ENCODE measurements at places on chromosomes 3 and 15.

DNA sequence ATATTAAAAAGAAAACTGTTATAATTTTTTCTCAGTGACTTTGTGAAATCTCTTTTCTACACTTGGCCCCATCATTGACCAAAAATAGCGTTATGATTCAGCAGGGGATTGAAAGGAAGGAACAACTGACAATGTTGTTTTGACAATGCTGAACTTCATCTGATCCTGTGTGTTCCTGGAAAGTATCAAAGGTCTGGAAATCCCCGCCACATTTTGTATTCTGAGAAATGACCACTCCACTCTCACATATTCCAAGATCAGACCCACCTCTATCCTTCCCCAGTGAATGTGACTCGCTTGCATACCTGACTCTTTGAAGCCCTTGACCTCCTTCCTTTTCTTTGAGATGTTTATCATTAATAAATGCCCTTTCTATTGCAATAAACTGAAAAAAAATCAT, 9.7 kb upstream of the RIOX2 start:
- no peak for DNase-seq
- peak overlapping the region; percentile 2 for H3K4me3 ChIP-seq
- peak overlapping the region; percentile 70 for H3K27ac ChIP-seq

- no peak for DNase-seq
- peaks cover 12% of the 10 kb centered on the region for H3K4me1 ChIP-seq
- H3K27ac ChIP-seq: peak overlapping the region; percentile 46
- H3K4me3 ChIP-seq: no peak overlapping the region
Measured at GRCh38 chr3:13045904-13046568, 27.2 kb downstream of the IQSEC1 start.

DNA sequence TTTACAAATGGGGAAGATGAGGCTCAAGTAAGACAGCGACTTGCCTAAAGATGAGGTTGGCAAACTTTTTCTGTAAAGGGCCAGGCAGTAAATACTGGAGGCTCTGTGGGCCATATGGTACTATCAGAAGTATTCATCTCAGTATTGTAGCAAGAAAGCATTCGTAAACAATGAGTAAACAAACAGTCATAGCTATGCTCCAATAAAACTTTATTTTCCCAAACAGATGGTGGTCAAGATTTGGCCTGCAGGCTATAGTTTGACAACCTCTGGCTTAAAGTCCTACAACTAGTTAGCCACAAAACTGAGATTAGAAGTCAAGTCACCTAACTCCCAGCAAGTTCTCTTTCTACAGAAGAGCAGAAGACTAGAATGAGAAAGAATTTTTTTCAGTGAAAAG, 177.0 kb upstream of the NECTIN3 start:
- H3K4me1 ChIP-seq: no peaks in the 10 kb centered on the region
- H3K36me3 ChIP-seq: no peaks in the 10 kb centered on the region
- no peak overlapping the region for H3K4me3 ChIP-seq
- DNase-seq: no peak
- peaks cover 4% of the 10 kb centered on the region for H3K27me3 ChIP-seq

DNA sequence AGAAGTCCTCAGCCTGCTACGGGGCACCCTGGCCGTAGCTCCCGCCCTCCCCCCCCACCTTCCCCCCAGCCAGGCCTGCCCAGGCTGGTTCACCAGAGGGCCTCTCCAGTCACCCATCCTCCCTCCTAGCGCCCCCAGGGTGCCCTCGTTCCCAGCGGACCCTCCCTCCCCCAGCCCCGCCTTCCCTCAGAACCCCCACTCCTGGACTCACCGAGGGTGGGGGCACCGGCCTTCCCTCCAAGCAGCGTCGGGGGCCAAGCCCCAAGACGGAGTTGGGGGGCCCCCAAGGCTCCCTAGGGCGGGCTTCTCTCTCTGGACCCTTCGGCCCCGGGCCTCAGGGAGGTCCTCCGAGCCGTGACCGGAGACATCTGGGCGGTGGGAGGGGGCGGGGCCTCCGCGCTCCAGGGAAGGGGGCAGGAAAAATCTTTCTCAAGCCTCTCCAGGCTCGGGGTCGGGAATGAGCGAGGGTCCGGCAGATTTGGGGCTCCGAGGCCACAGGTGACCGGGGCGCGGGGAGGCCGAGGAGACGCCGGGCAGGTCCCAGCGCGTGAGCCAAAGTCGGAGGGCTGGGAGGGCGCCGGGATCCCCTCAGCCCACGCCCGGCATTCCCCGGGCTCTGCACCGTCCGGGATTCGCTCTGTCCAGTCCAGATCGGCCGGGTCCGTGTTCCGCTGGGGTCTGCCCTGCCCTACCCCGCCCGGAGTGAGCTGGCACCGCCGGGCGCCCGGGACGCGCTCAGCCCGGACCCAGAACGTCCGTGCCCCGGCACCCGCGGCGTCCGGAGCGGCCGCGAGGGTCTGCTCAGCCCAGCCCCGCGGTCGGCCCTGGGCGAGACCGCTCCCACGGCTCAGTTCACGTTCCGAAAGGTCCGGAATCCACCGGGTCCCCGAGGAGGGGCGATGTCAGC, 999 bp downstream of the INSYN1 start:
- H3K4me3 ChIP-seq: no peak overlapping the region
- H3K36me3 ChIP-seq: no peaks in the 10 kb centered on the region
- DNase-seq: no peak
- no peak overlapping the region for H3K27ac ChIP-seq

GRCh38 chr3:93988283-93988682, 8.3 kb downstream of the ARL13B start:
- no peak overlapping the region for H3K4me3 ChIP-seq
- no peaks in the 10 kb centered on the region for H3K36me3 ChIP-seq
- DNase-seq: no peak
- H3K4me1 ChIP-seq: no peaks in the 10 kb centered on the region
- H3K27ac ChIP-seq: no peak overlapping the region
- no peaks in the 10 kb centered on the region for H3K27me3 ChIP-seq

DNA sequence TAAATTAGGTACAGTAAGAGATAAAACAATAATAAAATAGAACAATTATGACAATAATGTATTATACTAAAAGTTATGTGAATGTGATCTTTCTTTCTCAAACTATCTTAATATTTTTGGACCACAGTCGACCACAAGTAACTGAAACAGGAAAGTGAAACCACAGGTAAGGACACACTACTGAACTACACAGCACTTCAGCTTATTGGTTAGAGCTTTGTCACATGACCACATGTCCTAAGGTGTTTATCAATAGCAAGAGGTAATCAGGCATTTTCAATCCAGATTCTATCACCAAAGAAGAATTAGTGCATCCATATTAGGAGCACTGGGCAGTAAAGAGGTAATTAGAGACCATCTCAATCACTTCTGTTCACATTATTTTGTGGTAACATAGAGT, 392.8 kb downstream of the RSL24D1 start:
- H3K27me3 ChIP-seq: no peaks in the 10 kb centered on the region
- H3K4me3 ChIP-seq: no peak overlapping the region
- DNase-seq: no peak
- H3K36me3 ChIP-seq: no peaks in the 10 kb centered on the region

GRCh38 chr3:115862099-115862498, 238.8 kb downstream of the GAP43 start:
- no peak overlapping the region for H3K27ac ChIP-seq
- H3K36me3 ChIP-seq: no peaks in the 10 kb centered on the region
- DNase-seq: no peak
- H3K27me3 ChIP-seq: peaks cover 63% of the 10 kb centered on the region
- no peak overlapping the region for H3K4me3 ChIP-seq
- no peaks in the 10 kb centered on the region for H3K4me1 ChIP-seq

GRCh38 chr15:66673410-66674322, 28.4 kb upstream of the SMAD6 start:
- no peak overlapping the region for H3K4me3 ChIP-seq
- H3K27me3 ChIP-seq: no peaks in the 10 kb centered on the region
- no peak overlapping the region for H3K27ac ChIP-seq
- no peaks in the 10 kb centered on the region for H3K36me3 ChIP-seq
- peaks cover 9% of the 10 kb centered on the region for H3K4me1 ChIP-seq
- no peak for DNase-seq

- no peaks in the 10 kb centered on the region for H3K4me1 ChIP-seq
- no peak overlapping the region for H3K27ac ChIP-seq
- H3K36me3 ChIP-seq: no peaks in the 10 kb centered on the region
- no peaks in the 10 kb centered on the region for H3K27me3 ChIP-seq
- no peak for DNase-seq
Measured at GRCh38 chr3:180062771-180063170, 26.0 kb upstream of the PEX5L start.

DNA sequence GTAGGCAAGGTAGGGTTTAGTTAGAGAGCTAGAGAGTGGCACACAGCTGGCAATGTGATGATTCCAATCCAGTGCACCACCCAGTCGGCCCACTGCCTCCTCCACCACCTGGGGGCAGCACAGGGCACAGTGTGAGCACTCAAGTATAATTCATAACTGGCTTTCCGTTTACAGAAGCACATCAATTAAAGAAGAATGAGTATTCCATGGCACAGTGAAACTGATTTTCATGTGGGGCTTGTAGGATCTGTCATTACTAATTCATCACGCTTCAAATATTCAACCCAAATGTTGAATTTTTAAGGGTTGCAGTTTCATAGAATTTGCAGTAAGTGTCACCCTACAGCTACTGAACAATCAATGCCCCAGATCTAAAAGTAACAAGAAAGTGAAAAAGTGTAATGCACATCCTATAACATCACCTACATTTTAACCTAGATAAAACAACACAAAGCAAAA, 149.9 kb downstream of the IGSF11 start:
- H3K27me3 ChIP-seq: peaks cover 21% of the 10 kb centered on the region
- peaks cover 5% of the 10 kb centered on the region for H3K4me1 ChIP-seq
- peak; percentile 84 for DNase-seq
- H3K4me3 ChIP-seq: no peak overlapping the region
- no peak overlapping the region for H3K27ac ChIP-seq
- no peaks in the 10 kb centered on the region for H3K36me3 ChIP-seq

DNA sequence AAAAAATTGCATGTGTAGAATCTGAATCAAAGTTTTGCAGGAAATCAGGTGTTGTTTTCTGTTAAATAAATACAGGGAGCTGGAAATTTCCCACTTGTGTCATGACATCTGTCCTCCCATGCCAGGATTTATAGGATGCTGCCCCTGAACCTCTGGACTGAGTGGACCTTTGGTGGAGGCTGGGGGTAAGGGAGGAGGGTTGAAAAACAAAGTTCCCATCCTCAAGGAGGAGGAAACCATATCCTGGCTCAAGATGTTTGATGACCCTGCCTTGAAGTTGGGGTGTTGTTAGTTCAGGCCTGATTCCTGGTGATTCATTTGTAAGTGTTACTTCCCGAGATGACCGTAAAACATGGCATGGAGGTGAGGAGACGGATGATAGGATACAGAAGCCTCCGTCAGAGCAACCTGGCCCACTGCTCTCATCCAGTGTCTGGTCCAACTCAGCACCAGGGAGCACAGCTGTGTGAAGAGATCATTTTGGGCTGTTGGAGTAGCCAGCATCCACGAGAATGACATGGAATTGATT, 223.6 kb downstream of the CACNA2D3 start:
- no peaks in the 10 kb centered on the region for H3K4me1 ChIP-seq
- H3K36me3 ChIP-seq: no peaks in the 10 kb centered on the region
- no peak overlapping the region for H3K4me3 ChIP-seq
- no peaks in the 10 kb centered on the region for H3K27me3 ChIP-seq
- DNase-seq: no peak

DNA sequence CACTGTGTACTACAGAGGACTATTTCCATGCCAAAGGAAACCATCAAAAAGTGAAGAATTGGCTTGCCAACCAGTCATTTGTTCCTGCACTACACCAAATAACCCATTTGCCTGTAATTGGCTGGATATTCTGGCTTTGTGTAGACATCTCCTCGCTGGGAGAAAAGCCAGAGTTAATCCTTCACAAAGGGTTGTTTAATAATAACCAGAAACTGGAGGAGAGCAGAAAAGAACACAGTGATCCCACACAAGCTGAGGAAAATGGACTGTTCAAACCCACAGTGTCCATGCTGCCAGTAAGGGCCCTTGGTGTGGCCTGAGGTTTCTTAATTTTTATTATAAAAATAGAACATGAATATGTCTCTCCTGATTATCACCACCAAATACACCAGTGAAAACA, 294.0 kb downstream of the RORA start:
- H3K36me3 ChIP-seq: no peaks in the 10 kb centered on the region
- H3K4me1 ChIP-seq: peaks cover 12% of the 10 kb centered on the region
- H3K27ac ChIP-seq: no peak overlapping the region
- peaks cover 8% of the 10 kb centered on the region for H3K27me3 ChIP-seq
- H3K4me3 ChIP-seq: no peak overlapping the region
- DNase-seq: no peak

GRCh38 chr3:168968609-168969008, 694.9 kb downstream of the MECOM start:
- DNase-seq: no peak
- H3K4me3 ChIP-seq: no peak overlapping the region
- H3K27ac ChIP-seq: no peak overlapping the region

Data from activated T-cell treated with anti-CD3 and anti-CD28 coated beads, Interleukin-2, amount 50 U/mL, for 24 hours (primary cell).